ENCODE measurements at places on chromosomes 12 and 14.

DNA sequence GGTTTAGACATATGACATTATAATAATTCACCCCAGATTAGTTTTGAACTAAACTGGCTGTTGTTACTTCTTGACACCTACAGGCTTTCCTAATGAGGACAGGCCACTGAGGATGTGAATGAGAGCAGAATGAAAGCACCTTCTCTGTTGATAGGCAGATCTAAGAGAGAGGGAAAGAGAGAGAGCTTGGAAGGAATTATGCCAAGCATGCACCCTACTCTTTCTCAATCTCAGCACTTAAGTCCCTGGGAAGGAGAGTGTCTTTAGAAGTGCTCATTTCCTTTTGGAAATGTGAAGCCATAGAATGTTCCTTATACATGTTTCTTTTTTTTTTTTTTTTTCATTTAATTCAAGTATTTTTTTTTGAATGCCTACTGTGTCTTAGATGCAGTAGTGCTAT is 49.0 kb downstream of the TBC1D15 start:
- no peak for DNase-seq
- no peak overlapping the region for H3K4me3 ChIP-seq
- H3K4me1 ChIP-seq = no peaks in the 10 kb centered on the region
- H3K27me3 ChIP-seq = no peaks in the 10 kb centered on the region

- no peaks in the 10 kb centered on the region for H3K27me3 ChIP-seq
- no peak overlapping the region for H3K27ac ChIP-seq
- no peaks in the 10 kb centered on the region for H3K4me1 ChIP-seq
- H3K4me3 ChIP-seq = no peak overlapping the region
- DNase-seq = no peak
- no peaks in the 10 kb centered on the region for H3K36me3 ChIP-seq
Observed at GRCh38 chr12:54689984-54690383, 41.8 kb upstream of the DCD start.

DNA sequence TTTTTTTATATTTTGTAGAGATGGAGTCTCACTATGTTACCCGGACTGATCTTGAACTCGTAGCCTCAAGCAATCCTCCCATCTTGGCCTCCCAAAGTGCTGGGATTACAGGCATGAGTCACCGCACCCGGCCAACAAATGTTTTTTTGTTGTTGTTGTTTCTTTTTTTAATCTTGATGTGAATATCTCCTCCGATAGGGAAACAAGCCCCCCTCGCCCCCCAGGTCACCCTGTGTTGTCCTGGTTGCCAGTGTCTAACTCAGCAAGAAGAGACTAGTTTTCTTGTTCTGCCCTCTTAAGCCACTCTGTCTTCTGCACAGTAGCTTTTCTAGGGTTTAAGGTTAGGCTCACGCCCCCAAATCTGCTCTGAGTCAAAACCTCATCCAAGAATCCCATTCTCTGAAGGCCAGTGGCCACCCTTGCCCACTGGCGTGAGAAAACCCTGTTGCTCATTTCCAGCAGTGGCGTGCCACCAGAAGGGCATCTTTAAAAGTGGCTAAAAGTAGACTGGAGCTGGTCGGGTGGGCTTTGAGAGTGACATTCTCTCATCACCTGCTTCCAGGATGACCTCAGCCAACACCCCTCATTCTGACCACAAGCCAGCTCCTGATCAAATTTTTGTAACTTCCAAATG is 42.7 kb downstream of the C14orf132 start:
- no peak for DNase-seq
- H3K4me3 ChIP-seq = no peak overlapping the region
- H3K27ac ChIP-seq = no peak overlapping the region
- no peaks in the 10 kb centered on the region for H3K36me3 ChIP-seq
- no peaks in the 10 kb centered on the region for H3K4me1 ChIP-seq
- no peaks in the 10 kb centered on the region for H3K27me3 ChIP-seq

- H3K27ac ChIP-seq = no peak overlapping the region
- H3K27me3 ChIP-seq = no peaks in the 10 kb centered on the region
- no peak for DNase-seq
Observed at GRCh38 chr14:23186913-23187654, 3.6 kb upstream of the SLC7A8 start.

DNA sequence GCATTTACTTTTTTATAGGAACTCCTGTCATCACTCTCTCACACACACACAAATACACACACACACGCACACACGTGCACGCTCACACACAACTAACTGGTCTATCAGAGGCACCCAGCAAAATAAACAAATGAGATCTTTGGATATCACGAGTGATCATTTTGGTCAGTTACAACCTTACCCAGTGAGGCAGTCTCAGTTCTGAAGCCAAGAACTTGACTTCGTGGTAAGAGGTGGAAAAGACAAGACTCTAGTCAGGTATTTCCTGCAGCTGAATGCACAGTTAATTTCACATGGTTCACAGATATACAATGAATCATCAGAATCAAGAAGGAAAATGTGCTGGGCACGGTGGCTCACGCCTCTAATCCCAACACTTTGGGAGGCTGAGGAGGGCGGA is 39.4 kb downstream of the ATF7 start:
- H3K27me3 ChIP-seq = no peaks in the 10 kb centered on the region
- no peak overlapping the region for H3K4me3 ChIP-seq
- DNase-seq = no peak
- peaks cover 2% of the 10 kb centered on the region for H3K4me1 ChIP-seq

DNA sequence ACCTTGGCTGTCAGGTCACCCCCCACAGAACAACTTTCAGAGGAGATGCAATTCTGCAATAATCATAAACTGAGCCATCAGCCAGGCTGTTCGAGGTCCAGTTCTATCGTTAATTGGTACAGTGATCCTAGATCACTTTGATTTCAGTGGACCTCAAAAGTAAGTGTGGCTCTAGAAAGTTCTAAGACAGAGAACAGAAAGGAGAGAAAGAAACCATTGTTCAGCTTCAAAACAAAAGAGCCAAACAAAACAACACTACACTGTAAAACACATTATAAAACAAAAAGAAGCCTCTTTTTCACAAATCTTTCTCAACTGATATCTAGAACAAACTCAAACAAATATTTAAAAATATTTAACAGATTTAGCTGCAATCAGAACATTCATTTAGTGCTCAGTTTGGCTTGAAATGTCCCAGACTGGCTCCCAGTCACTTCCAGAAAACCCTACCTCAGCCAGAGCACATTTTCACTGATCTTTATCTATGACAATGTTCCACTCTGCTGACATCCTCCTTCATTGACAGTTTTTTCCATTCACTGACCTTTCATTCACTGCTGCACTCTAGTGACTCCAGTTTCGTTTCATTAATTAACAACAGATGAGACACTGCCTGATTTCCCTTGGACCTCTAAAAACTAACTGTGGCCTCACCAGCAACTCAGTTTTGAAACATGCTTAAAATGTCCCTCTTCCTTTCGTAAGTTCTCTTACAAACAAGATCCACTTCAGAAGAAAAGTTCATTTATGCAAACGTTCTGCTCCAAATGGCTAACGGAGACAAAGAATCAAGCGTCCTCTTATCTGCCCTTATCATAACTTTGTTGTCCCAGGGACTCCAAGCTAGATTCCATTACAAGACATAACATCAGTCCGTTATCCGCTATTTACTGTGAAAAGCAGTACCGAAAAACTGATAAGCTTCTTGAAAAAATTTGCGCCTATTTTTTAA is 56.8 kb downstream of the DUSP16 start:
- no peak for DNase-seq
- H3K36me3 ChIP-seq = no peaks in the 10 kb centered on the region
- H3K4me1 ChIP-seq = peaks cover 22% of the 10 kb centered on the region
- H3K27me3 ChIP-seq = no peaks in the 10 kb centered on the region
- peak overlapping the region; percentile 6 for H3K27ac ChIP-seq

- no peaks in the 10 kb centered on the region for H3K36me3 ChIP-seq
- no peak overlapping the region for H3K27ac ChIP-seq
- H3K4me1 ChIP-seq = no peaks in the 10 kb centered on the region
- H3K4me3 ChIP-seq = no peak overlapping the region
- DNase-seq = no peak
Observed at GRCh38 chr12:18400186-18400585, 138.9 kb downstream of the PIK3C2G start.

- no peak for DNase-seq
- H3K4me1 ChIP-seq = peaks cover 4% of the 10 kb centered on the region
- H3K4me3 ChIP-seq = no peak overlapping the region
- H3K27me3 ChIP-seq = no peaks in the 10 kb centered on the region
Observed at GRCh38 chr12:2607881-2608607, 186.7 kb upstream of the FKBP4 start.

GRCh38 chr14:33110737-33111443 is 172.2 kb downstream of the NPAS3 start:
- H3K36me3 ChIP-seq = no peaks in the 10 kb centered on the region
- no peak for DNase-seq
- H3K4me3 ChIP-seq = no peak overlapping the region
- no peak overlapping the region for H3K27ac ChIP-seq

- no peaks in the 10 kb centered on the region for H3K36me3 ChIP-seq
- H3K27ac ChIP-seq = no peak overlapping the region
- no peak overlapping the region for H3K4me3 ChIP-seq
- DNase-seq = no peak
- no peaks in the 10 kb centered on the region for H3K27me3 ChIP-seq
Observed at GRCh38 chr12:104738331-104738730, 219.8 kb downstream of the SLC41A2 start.

DNA sequence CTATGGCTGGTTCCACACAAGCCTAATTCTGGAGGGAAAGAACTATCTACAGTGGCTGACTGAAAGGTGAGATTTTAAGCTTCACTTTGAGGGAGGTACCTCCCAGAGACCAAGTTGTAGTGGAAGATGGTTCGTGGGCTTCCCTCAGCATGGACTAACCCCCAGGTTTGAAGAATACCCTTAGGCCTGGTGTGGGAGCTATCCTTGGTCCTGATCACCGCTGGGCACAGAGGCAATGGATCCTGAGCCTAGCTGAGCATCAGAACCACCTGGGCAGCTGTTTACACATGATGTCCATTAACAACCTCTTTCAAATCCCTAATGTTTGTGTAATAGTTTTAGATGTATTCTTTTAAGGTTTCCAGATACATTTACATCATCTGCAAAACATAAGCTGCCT is 10.3 kb downstream of the DAO start:
- DNase-seq = no peak
- H3K27ac ChIP-seq = no peak overlapping the region
- no peak overlapping the region for H3K4me3 ChIP-seq
- H3K27me3 ChIP-seq = no peaks in the 10 kb centered on the region
- H3K4me1 ChIP-seq = no peaks in the 10 kb centered on the region

- H3K4me3 ChIP-seq = no peak overlapping the region
- H3K27ac ChIP-seq = no peak overlapping the region
- DNase-seq = no peak
- peaks cover 2% of the 10 kb centered on the region for H3K4me1 ChIP-seq
- no peaks in the 10 kb centered on the region for H3K27me3 ChIP-seq
Observed at GRCh38 chr12:22047494-22047893, 1.5 kb downstream of the CMAS start.

GRCh38 chr12:108611884-108612415 is 14.1 kb upstream of the TMEM119 start:
- no peaks in the 10 kb centered on the region for H3K36me3 ChIP-seq
- no peak for DNase-seq
- peaks cover 19% of the 10 kb centered on the region for H3K27me3 ChIP-seq
- H3K4me1 ChIP-seq = peaks cover 5% of the 10 kb centered on the region
- no peak overlapping the region for H3K27ac ChIP-seq

GRCh38 chr12:49645146-49646039 is 22.0 kb downstream of the PRPF40B start:
- no peak overlapping the region for H3K4me3 ChIP-seq
- no peaks in the 10 kb centered on the region for H3K27me3 ChIP-seq
- peaks cover 99% of the 10 kb centered on the region for H3K36me3 ChIP-seq
- peak overlapping the region; percentile 7 for H3K27ac ChIP-seq
- peaks cover 3% of the 10 kb centered on the region for H3K4me1 ChIP-seq
- no peak for DNase-seq

DNA sequence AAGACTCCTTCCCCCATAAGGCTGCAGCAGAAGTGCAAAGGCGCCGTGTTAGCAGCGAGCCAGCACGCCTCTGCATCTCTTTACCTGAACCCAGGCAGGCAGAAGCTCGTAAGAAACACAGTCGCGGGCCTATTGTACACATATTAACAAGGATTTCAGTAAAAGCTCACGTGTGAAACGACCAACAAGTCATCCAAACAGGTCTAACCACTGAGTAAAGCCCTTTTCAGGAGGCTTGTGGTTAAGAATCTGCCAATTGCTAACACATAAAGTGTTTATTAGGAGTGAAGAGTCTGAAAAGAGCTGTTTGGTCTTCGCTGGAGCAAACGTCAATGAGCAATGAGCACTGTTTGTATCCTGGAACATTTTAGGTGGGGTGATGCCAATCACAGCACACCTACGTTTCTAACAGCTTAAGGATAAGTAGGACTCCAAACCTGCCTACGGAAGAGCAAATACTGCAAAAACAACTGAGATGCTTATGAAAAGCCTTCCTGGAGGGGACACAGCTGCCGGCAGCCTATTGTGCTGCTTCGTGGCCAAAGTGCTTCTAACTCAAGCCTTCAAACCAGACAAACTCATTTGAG is 43.1 kb downstream of the PRKAB1 start:
- no peak overlapping the region for H3K27ac ChIP-seq
- no peaks in the 10 kb centered on the region for H3K4me1 ChIP-seq
- no peak overlapping the region for H3K4me3 ChIP-seq

DNA sequence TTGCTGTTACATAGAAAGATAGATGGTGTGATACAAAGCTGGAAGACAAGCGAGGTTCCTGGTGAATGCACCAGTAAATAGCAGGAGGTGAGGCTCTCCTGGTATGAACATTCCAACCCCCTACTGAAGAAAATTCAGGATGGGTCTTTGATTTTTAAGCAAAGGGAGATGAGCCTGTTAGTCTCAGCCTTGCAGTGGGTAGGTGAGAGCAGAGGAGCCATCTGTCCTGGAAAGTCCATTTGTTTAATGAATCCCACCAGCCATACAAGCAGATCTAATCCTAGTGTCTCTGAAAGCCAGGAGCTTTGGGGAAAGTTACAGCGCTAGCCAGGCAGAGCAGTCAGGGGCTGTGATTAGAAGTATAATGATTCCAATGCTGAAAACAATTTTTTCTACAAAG is 234.8 kb upstream of the FOXN3 start:
- H3K36me3 ChIP-seq = no peaks in the 10 kb centered on the region
- H3K27ac ChIP-seq = no peak overlapping the region
- no peak overlapping the region for H3K4me3 ChIP-seq
- no peaks in the 10 kb centered on the region for H3K4me1 ChIP-seq
- no peak for DNase-seq

DNA sequence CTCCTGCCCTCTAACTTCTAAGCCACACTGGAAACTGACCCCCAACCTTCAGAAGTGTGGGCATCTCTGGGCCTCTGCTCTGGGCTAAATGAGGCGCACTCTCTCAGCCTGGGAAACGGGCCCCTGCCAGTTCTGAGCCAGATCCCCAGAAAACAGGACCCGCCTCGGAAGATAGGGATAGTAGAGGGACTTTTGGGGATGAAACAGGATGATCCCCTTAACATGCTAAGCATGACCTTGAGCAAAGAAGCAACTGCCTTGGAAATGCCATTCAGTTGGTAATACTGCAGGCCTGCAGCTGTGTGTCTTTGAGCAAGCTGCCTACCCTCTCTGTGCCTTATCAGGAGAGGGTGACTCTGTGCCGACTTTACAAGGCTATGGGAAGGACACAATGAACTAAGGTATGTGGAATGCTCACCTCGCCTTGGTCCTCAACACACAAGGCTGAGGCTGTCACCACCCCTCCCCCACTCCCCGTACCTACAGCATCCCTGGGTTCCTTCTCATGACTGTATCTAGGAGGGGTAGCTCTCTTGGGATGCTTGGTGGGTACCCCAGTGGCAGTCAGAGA is 54.0 kb downstream of the NCOR2 start:
- H3K4me3 ChIP-seq = no peak overlapping the region
- no peak for DNase-seq
- H3K27me3 ChIP-seq = no peaks in the 10 kb centered on the region
- peak overlapping the region; percentile 47 for H3K27ac ChIP-seq
- peaks cover 35% of the 10 kb centered on the region for H3K4me1 ChIP-seq

- H3K27me3 ChIP-seq = peaks cover 1% of the 10 kb centered on the region
- no peaks in the 10 kb centered on the region for H3K4me1 ChIP-seq
- DNase-seq = no peak
- peaks cover 17% of the 10 kb centered on the region for H3K36me3 ChIP-seq
- no peak overlapping the region for H3K27ac ChIP-seq
Observed at GRCh38 chr14:20440882-20441281, 4.9 kb upstream of the KLHL33 start.
